Activated T-helper 1 cell treated with anti-CD3 and anti-CD28 coated beads, Interleukin-2, amount 50 U/mL, for 16 hours (primary cell): ENCODE measurements at places on chromosomes 7 and 10.

GRCh38 chr10:13924040-13924725 lies 337.4 kb downstream of the PRPF18 start:
- no peak for DNase-seq

GRCh38 chr7:94022550-94022949 lies 18.4 kb upstream of the BET1 start:
- DNase-seq: no peak

- DNase-seq: no peak
Measured at GRCh38 chr7:127711872-127712271, 59.9 kb downstream of the SND1 start.

DNA sequence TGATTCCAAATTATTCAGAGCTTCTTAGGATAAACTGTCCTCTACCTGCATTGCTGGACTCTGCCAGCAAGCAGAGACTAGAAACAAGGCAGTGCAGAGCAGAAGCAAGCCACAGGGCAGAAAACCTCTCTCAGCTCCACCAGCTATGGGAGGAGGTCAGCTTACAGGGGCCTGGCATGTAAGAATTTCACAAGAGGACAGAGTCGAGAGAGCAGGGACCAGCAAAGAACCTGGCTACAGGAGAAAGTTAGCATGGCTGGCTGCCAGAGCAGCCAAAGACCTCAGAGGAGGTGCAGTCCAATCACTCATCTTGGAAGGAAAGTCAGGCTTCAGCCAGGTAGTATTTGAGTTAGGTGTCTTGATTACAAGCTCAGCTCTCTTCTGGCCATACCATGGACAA lies 62.9 kb downstream of the ENO4 start:
- DNase-seq: no peak

- DNase-seq: peak; percentile 15
Measured at GRCh38 chr10:73529089-73529832, 33.4 kb upstream of the PPP3CB start.

DNA sequence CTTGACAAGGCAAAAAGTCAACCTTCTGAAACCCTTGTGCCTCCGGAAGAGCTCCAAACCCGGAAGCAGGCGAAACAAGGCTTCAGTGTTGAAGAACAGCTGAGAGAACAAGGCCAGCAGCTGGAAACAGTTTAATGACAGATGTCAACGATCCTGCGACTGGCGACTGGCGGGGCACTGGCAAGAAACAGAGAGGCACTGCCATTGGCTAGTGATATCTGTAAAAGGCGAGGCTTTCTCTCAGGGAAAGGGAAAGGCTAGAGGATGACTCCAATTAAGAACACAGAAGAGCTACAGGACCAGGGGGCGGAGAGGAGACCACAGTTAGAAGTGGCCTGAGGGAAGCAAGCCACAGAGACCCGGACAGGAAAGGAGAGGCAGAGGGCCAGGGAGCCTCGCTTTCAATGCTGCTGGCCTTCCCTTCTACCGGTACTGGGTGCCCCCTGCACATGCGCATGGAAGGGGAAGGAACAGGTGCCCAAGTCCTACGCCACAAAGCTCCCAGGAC lies 19.4 kb downstream of the ITGB1 start:
- DNase-seq: no peak

DNA sequence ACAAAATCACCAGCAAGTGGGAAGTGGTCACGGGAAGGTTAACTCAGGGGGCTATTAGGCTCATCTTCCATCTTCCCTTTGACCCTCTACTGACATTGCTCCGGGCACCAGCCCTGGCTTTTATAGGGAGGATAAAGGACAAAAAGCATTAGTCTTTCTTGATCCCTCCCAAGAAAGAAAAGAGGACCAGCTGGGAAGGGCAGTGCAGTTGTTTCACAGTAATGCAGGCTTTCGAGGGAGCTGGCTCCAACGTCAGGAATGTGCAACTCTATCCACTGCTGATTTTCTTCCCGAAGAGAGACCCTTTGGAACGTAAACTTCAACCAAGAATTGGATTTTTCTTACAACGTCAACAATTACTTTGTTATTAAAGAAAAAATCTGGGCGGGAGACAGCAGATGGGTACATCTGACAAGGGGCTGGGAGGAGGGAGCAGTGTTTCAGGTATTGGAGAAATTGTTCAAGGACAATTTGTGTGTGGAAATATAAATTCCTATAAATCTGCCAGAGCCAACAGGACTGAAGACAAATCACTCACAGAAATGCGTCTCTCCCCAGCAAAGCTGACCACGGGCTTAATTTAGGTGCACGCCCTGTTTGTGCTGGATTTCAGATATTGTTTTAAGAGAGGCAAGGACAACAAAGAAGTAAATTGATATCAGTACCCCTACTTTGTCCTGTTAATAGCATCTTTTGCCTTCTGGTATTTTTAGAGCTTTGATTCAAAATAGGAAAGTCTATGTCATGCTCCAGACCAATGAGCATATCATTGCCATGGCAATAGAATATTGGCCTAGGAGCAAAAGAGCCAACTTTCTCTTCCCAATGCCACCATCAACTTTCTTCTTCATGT lies 23.4 kb upstream of the ARID5B start:
- no peak for DNase-seq

GRCh38 chr10:31660300-31660699 lies 268.3 kb downstream of the ARHGAP12 start:
- no peak for DNase-seq

- DNase-seq: no peak
Measured at GRCh38 chr10:11742009-11742778, at the start of gene ECHDC3. TSS of gene ECHDC3 (plus strand) at chr10:11742382. CDS start at chr10:11742577, 195 bp downstream.

DNA sequence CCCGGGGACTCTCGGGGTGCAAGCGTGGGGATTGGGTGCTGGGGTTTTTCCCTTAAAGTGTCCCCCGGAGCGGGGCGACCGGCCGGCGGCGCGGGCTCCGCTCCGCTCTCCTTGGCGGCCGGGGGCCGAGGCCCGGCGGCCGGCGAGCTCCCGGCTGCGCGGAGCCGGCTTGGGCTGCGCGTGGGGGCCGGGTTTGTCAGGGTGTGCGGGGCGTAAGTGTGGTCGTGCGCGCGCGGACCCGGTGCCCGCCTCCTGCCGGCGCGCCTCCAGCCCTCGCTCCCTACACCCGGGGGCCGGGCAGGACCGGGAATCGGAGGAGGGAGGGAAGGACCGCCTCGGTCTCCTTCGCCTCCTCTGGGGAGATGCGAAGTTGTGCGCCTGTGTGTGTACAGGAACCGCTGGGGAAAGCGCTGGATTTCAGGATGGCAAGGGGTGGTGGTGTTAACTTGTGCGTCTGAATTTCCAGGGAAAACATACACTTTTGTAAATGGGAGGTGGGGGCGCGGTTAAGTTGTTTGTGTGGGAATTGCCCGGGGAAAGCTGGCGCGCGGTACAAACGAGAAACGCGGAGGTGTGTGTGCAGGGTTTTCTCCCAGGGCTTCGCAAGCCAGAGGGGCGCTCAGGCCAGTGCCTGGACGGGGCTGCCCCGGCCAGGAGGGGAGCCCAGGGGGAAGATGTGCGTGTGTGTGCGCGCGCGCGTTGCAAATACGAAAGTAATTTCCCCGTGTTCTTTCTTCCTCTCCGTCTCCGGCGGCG lies 737 bp downstream of the ZMIZ1 start:
- DNase-seq: no peak

GRCh38 chr7:73840715-73841379 lies 1.5 kb downstream of the METTL27 start:
- DNase-seq: no peak

DNA sequence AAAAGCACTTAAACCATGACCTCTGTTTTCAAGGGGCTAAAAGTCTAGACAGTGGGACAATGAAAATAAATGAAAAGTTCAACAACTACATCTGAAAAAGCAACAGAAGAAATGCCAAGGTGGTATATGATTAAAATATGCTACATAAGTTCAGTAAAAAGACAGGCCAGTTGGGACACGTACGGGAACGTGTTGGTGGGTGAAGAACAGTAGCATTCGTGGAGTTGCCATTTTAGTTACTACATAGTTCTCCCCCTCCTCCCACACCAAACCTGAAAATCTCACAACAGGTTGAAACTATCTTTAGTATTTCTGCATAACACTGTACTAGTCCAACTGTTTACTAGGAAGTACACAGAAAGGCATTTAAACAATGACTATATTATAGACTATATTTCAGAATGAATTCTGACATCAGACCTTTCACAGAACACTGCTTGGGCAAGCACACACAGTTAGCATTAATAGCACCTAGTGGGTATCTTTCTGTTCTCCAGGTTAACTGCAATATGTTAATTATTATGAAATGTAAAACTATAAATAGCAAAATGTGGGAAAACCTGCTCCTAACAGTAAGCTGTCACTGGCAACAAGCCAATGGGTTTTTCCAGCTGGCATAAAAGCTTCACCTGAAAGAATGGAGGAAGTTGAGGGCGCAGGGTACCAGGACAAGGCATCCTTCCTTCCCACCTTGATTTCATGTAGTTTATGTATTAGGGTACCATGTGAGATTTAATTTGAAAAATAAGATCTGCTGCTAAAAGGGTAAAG lies 135.0 kb downstream of the STRA8 start:
- DNase-seq: no peak
